ENCODE measurements at places on chromosomes 1 and 21.

- DNase-seq: no peak
Measured at GRCh38 chr1:165240492-165240891, 116.0 kb downstream of the LMX1A start.

- DNase-seq: no peak
Measured at GRCh38 chr21:38277501-38278131, 20.8 kb downstream of the KCNJ15 start.

- no peak for DNase-seq
Measured at GRCh38 chr1:109225308-109225707, 11.6 kb downstream of the SARS1 start.

DNA sequence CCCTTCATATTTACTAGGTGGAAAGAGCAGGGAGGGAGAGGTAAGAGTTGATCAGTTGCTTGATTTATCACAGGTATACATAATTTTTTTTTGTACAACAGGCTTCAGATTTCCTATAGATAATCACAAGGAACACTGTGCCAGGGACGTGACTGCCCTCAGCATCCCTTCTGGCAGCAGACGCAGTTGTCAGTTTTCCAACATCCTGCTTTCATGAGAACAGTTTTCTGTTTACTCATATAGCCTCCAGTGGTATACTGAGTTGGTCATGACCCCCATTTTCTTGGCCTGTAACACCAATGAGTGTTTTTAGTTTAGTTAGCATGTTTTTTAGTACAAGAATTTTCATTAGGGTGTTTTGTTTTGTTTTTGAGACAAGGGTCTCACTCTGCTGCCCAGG lies 37.9 kb upstream of the PTPRF start:
- no peak for DNase-seq

GRCh38 chr1:48743480-48743879 lies 33.2 kb downstream of the BEND5 start:
- DNase-seq: no peak

DNA sequence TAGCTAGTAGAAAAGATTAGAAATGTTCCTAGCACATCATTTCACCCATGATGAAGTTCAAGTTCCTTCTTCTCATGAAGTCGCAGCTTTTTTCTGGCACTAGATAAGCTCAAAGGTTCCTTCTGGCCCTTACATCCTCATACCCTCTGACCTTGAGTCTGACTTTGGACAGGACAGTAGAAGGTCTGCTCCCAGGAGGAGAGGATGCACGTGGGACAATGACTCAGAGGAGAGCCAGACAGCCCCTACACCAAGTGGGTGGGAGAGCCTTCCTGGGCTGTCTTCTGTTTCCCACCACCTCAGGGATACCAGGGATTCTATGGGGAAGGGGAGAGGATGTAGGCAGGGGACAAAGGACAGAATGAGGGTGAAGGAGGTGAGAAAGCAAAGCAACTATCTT lies 86.0 kb downstream of the HHIPL2 start:
- DNase-seq: no peak

DNA sequence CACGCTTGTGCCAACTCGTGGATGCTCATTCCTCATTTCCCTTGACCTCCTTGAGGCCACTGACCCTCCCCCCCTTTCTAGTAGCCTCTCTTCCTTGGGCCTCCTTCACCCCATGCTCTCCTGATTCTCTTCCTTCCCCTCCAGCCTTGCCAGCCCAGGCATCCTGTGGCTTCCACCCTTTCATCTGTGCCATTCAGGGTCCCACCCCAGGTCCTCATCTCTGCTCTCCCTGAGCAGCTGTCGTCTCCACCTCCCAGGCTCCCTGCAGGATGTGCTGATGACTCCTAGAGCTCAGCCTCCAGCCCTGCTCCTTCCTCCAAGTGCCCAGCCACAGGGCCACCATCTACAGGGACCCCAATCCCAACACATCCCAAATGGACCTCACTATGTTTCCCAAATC lies 197.4 kb downstream of the GRIK3 start:
- no peak for DNase-seq

DNA sequence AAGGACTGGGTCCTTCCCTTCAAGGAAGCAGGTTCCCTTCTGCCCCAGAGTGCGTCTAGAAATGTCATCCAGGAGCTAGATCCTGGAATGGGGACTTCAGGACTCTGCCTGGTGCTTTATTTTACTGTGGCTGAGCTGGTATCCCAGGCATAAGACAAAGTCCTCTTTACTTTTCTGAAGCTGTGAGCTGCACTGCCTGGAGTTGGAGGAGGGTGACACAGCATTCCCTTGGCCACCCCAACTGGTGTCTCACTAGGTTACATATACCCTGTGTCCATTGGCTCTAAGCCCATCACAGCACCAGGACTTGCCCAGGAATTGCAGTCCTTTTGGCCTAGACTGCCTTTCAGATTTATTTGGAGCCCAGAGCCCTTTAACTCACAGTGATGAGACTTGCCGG lies 41.8 kb upstream of the CD55 start:
- DNase-seq: no peak

DNA sequence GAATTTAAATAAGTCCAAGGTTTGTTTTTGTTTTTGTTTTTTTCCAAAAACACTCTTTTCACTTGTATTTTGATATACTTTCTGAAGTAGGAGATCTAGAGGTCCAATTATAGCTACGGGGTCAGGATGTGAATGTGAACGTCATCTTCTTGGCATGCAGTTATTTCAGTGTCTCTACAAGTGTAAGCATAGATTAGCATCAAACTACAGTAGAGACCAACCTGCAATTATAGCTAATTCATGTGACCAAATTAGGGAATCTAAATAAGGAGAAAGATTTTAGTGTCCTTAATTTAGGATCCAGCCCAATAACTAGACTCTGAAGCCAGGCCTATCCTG lies 107.3 kb upstream of the PALMD start:
- no peak for DNase-seq

DNA sequence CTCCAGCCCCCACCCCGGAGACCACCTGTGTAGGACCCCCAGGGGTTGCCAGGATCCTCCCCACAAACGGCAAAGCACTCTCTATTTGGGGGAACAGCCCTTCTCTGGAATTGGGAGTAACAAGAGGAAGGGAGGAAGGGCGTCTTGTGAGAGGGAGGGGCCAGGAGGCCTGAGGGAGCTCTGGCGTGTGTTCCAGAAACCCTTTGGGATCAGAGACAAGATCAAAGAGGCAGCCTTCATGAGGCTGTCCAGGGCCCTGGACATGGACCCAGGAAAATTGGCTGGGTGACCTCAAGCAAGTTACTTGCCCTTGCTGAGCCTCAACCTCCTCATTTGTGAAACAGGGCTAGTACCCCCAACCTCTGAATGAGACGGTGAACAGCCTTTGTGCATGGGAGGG lies 18.1 kb upstream of the ECE1 start:
- DNase-seq: no peak

- DNase-seq: peak; percentile 83
Measured at GRCh38 chr1:13828454-13829151, 128.6 kb downstream of the PRDM2 start.

DNA sequence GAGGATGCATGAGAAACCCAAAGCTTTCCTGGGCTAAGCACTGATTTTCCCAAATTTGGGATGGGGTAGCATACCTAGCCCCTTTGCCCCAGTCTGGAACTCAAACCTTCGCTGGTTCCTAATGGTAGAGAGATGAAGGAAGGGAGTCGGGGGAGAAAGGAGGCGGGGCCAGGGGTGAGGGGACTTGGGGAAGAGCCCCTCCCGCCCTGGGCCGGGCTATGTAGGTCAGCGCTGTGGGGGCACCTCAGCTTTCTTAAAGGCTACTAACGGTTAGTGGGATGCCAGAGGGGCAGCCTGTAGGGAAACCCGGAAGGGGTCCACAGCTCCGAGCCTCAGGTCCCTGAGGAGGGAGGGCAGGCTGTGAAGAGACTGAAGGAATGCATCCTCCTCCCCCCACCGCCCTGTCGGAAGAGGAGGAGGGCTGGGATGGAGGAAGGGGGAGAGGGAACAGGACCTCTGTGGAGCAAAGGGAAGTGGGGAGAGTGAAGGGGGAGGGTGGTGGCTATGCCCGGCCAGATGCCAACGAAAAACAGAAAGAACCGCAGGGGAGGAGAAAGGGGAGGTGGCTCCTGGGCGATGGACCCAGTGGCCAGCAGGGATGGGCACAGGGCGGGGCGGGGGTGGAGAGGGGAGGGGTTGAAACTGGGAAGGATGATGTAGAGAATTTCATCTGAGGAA lies 1.3 kb downstream of the CADM3 start:
- DNase-seq: no peak

DNA sequence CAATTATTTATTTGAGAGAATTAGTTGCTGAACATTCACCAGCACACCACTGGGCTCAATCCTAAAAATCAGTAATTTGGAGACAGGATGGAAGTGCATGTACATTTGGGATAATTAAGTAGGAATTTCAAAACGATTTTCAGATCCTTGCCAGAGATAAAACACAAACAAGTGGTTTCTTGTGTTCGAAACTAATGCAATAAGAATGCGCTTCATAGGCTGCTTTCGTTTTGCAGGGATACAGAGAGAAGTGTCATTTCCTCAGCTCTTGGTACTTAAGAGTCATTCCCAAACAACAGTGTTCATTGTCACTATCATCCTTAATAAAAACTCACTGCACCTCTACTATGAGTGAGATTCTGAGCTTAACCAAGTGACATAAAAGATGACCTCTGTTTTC lies 20.6 kb upstream of the USP24 start:
- no peak for DNase-seq

- peak; percentile 47 for DNase-seq
Measured at GRCh38 chr1:223670458-223671159, 5.1 kb upstream of the CAPN8 start.

GRCh38 chr1:87325982-87326738 lies 2.5 kb upstream of the LMO4 start:
- DNase-seq: peak; percentile 66

DNA sequence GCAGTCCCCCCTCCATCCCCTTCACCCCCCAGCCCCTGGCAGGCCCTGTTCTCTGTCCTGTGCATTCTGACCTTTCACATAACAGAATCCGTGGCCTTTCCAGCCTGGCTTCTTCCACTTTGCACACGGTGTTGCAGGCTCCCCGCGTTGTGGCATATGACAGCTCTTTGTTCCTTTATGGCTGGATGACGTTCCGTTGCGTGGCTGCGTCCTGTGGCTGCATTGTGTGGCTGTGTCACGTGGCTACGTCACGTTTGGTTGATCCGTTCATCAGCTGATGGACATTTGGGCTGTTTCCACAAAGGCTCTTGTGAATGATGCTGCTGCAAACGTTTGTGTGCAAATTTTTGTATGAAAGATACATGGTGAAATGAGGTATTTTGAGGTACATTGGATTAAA lies 53.3 kb downstream of the PDE9A start:
- DNase-seq: no peak

DNA sequence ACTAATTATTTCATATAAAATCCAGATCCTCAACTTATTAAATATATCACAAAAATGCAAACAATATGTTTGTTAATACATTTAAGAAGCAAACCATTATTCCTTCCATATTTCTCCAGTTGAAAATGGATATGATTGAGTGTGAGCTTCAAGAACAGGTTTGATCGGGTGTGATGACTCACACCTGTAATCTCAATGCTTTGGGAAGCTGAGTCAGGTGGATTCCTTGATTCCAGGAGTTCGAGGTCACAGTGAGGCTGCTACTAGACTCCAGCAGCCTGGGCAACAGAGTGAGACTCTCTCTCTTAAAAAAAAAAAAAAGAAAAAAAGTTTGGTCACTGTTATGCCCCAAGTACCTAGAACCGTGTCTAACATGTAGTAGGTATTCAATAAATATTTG lies 42.9 kb upstream of the RRP15 start:
- no peak for DNase-seq

DNA sequence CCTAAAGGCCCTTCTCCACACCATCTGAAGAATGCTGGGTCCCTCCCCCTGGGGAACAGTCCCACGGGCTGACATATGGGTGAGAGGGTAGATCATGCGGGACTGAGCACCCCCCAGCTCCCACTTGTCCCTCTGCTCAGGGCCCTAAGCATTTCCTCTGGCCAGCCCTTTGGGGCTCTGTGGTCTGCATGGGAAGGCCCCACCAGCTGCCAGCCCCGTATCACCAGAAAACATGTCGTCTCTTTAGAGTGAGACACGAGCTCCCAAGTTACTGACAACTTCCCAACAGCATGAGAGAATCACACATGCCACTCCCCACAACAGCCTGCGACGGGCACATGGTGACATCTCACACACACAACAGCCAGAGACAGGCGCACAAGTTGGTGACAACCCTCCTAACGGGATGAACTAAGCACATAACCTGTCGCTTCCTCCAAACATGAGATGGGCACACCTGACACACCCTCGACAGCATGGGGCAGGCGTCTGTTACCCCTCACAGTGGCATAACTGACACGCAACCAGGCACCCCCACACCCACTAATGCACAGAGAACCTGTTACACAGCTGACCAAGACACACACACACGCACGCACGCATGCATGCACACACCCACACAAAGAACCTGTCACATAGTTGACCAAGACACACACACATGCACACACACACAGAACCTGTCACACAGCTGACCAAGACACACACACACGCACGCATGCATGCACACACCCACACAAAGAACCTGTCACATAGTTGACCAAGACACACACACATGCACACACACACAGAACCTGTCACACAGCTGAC lies 41.2 kb downstream of the AHDC1 start:
- DNase-seq: peak; percentile 17

DNA sequence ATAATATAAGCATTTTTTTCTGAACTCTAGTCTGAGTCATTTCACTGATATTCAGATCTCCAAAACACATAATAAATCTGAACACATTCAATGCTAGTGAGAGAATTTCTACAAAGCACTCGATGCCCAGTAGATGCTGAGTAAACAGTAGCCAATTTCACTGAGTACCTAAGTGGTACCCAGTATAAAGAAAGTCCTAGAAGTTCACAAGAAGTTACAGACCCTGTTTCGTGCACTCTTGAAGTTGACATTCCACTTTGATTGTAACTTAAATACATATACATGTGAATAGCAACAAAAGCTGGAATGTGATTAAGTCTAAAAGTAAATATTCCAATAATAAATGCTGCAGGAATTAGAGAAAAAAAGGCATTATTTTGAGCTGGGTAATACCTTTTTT lies 33.2 kb upstream of the RGS2 start:
- DNase-seq: no peak

DNA sequence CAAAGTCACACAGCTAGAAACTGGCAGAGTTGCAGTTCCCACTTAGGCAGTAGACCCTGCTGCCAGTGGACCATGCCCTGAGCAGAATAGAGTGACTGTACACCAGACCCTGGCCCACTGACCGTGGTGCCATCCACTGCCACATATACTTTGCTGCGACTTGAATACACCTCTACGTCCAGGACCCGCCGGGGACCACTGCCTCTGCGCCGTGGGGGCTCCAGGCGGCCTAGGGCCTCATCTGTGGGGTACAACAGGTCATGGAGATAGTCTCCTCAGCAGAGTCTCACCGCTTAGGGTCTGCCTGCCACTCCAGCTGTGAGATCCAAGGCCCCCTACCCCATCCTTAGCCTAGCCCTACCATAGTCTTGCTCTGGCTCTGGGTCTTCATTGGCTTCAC lies 1.6 kb downstream of the POMGNT1 start:
- DNase-seq: no peak

DNA sequence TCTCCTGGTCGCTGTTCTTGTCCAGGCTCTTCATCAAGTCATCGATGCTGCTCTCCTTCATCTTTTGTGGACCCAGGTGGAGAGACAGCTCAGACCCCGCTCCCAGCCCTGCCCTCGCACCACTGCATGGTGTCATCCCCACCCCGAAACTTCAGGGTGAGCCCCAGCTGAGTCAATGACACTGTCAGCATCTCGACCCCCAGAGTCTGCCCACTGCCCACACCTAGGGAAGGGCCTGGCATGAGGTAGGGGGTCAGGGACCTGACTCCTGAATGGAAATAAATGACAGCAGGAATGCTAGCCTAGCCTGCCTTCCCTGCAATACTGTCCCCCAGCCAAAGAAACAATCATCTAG lies 1.6 kb upstream of the S100A6 start:
- no peak for DNase-seq
